Hematopoietic multipotent progenitor cell treated with erythropoietin and hydrocortisone succinate and interleukin-3 and kit ligand, for 15 days (in vitro differentiated cells): ENCODE measurements at places on chromosomes 1 and 21.

DNA sequence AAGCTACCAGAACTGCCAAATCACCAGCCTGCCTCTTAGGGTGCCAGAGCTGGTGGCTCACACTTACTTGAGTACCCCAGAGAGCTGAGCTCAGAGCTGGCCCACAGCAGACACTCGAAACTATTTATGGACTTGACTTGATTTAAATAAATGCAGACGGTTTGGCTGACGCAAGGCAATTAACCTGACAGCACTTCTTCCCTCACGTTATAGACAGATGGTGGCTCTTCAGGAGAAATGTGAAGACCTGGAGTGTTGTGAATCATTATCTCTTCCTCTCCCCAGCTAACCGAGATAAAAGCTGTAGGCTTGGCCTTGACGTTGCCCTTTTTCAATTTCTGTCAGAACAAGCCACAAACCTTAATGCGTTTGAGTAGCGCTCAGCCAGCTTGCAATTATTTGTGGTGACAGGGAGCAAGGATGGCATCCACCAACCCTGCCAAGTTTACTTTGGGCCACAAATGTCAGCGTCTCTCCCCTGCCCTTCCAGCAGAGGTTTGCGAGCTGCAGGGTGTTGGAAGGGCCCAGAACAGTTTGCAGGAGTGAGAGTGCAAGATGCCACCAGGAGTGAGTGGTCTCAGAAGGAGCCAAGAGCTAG is 34.0 kb upstream of the BCAR3 start:
- DNase-seq, result no peak

- DNase-seq, result no peak
These were observed 599.9 kb downstream of the LMO4 start for GRCh38 chr1:87928623-87929022.

GRCh38 chr1:118504221-118504644 is 319.2 kb upstream of the SPAG17 start:
- DNase-seq, result no peak

GRCh38 chr1:89986020-89986419 is 8.9 kb upstream of the ZNF326 start:
- DNase-seq, result peak; percentile 50

DNA sequence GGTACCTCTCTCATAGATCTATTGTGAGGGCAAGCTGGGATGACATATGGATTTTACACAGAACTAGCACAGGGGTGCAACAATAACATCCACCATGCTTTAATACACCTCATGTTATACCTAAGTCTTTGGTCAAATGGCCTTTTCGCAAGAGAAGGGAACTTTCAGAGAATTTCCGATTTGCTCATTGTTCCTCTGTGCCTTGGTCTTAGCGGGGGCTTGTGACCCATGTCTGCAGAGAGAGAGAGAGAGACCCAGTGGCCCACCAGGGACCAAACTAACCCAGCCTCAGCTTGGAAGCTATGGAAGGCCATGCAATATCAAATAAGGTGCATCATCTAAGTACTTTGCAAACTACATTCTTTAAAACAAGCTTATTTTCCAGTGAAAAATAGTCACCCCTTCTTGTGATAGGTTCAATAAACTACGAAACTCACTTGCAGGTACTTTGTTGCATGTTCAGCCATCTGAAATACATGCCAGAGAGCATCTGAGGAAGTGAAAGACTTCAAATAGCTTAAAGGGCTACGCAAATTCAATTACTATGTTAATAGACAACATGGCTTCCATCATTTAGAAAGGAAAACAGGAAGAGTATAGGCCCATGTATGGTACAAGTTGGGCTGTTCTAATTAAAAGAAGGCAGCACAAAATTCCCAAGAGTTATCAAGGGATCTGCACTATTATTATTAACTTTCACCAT is 100.7 kb downstream of the KCNN3 start:
- DNase-seq, result no peak

DNA sequence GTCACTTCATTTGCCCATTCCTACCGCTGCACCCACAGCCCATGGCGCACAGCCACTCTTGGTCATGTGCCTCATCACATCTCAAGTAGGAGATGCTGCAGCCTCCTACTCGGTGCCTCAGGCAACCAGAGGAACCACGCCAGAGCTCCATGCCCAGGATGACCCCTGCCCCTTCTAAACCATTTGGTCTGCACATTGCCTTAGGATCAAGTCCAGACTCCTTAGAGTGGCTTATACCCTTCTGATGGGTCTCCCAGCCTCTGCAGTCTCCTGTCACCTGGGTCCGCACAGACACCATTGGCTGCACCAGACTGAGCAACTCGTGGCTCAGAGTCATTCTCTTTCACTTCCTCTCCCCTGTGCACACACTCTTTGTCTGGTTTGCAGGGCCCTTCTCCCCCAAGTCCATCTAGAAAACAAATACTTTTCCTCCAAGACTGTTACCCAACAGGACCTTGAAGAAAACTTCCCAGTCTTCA is 2.2 kb upstream of the ADORA3 start:
- DNase-seq, result no peak

GRCh38 chr21:44926331-44927101 is 5.8 kb upstream of the ITGB2 start:
- no peak for DNase-seq

- DNase-seq, result no peak
These were observed 596 bp downstream of the CD247 start for GRCh38 chr1:167517535-167518330.

- DNase-seq, result no peak
These were observed 126.3 kb downstream of the PLPP3 start for GRCh38 chr1:56453016-56453415.

DNA sequence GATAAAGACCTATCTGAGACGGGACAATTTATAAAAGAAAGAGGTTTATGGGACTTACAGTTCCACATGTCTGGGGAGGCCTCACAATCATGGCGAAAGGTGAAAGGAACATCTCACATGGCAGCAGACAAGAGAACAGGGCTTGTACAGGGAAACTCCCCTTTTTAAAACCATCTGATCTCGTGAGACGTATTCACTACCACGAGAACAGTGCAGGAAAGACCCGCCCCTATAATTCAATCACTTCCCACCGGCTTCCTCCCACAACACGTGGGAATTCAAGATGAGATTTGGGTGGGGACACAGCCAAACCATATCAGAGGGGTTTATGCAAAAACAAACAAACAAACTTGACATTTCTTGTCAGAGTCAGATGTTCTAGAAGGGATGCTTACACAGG is 89.7 kb downstream of the PLPP3 start:
- DNase-seq, result no peak

DNA sequence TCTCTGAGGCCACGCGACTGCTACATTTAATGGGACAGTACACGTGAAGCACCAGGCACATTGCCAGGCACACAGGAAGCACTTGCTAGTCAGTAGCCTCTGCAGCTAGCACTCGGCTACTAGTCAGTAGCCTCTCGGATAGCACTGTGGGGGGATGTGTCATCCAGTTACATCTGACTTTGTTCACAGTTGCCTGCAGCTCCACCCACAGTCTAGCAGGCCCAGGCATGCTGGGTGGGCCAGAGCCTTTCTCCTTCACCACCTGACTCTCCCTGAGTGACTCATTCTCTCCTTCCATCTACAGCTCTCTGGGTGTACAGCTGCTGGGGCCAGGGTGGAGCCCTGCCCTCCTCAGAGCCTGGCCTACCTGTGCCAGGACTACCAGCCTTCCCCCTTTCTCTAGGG is 51.5 kb downstream of the PTPRF start:
- DNase-seq, result peak; percentile 22

GRCh38 chr1:216523449-216524190 is 100.4 kb upstream of the USH2A start:
- DNase-seq, result no peak

DNA sequence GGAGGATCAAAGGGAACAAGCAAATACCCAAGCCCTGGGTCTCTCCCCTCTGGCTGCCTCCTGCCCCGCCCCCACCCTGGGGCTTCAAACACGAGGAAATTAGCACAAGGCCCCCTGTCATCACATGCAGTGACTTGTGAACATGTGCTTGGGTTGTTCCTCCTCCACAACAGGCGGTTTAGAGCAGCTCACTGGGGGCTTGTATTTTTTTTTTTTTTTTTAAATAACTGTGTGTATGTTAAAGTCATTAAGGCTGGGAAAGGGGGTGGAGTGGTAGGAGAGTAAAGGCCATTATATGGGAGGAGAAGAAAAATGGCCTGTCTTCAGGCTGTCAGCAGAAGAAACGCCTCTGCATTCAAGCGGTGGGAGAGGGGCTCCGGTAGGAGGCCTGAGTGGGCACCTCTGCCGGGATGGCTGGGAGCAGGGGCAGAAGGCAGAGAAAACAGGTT is 64.2 kb downstream of the PLXNA2 start:
- no peak for DNase-seq

DNA sequence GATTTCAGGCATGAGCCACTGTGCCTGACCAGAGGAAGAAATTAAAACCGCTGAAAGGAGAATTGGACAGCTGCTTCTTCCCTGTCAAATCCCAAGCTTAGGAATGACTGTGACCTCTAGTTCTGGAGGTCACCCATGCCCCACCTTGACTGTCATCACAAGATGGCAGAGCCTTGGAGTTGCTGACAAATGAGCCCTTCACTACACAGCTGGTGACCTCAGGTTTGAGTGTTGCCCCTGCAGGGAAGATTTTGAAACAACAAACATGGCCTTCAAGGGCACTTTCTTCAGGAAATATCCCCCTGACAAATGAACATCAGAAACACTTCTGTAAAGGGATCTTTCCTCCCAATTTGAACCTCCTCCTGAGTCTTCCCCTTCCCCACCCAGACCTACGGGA is 6.9 kb upstream of the SLC45A3 start:
- DNase-seq, result no peak

- DNase-seq, result no peak
These were observed 135.3 kb upstream of the PRMT6 start for GRCh38 chr1:106921186-106921585.

DNA sequence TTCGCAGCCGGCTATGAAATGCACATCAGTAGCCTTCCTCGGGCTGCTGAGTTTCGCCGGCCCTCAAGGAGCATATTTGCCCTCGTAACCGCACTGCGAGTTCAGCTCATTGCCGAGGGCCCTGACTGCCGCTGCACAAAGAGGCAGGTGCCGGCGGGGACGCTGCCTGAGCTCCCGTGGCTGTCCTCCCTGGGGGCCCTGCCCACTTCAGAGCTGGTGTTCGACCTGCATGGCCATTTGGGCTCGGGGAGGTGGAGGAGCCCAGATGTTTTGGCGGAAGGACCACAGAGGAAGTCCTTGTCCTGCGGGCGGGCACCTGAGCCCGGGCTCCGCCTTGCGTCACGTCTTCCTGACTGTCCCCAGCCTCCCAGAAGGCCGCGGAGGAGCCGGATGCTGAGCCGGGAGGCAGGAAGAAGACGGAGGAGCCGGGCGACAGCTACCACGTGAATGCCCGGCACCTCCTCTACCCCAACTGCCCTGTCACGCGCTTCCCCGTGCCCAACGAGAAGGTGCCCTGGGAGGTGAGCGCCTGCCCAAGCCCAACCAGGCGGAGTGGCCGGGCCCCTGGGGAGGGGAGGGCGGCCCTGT is 29.9 kb upstream of the LRRC3 start:
- no peak for DNase-seq

DNA sequence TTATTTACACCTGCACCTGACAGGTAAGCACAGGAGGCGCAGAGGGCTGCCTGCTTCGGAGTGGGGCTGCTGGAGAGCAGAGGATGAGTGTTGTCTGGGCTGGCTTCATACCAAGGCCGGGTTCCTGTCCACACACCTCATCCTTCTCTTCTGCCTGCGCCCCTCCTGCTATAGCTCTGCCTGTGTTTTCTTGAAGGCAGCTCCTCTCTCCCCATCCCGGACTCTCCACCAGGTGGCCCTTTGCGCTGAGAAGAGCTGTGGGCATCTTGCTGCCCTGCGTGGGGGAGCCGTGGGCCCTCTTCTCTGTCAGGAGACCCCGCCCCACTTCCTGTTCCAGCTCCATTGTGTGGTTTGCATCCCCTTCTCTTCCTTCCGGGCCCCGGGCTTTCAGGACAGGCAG is 35.0 kb downstream of the ARHGEF10L start:
- DNase-seq, result no peak

GRCh38 chr1:94056996-94057395 is 64.0 kb downstream of the ABCA4 start:
- DNase-seq, result no peak
